Epithelial cell of proximal tubule (primary cell): ENCODE measurements at places on chromosomes 7 and 10.
A peak's percentile ranks its signal among the peaks of the same experiment; 100 is the strongest.

DNA sequence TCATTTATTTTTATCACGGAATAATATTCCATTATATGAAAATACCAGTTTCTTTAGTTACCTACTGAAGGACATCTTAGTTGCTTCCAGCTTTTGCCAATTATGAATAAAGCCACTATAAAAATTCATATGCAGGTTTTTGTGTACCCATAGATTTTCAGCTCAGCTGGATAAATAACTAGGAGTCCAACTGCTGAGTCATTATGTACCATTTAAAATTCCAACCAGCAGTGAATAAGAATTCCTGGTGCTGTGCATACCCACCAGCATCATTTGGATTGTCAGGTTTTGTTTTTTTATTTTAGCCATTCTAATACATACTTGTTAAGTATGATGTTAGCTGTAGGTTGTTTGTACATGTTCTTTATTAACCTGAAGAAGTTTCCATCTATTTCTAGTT lies 14.5 kb downstream of the FAM24B start:
- DNase-seq: no peak

DNA sequence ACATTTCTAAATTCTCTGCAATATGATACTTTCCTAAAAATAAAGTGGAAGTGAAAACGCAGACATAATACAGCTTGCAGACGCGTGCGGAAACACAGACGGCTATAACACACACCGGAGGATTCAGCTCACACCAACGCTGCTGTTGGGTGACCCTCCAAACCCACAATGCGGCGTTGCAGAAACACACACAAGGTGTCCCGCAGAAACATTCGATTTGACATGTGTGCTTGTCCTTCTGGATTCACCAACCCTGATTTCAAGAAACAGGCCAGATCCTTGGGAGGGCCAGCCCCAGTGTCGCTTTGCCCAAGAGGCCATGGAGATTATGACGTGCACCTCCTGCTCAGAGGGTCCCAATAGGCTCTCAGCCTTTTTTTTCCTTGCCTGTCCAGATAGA lies 136.7 kb upstream of the TCERG1L start:
- DNase-seq: no peak

DNA sequence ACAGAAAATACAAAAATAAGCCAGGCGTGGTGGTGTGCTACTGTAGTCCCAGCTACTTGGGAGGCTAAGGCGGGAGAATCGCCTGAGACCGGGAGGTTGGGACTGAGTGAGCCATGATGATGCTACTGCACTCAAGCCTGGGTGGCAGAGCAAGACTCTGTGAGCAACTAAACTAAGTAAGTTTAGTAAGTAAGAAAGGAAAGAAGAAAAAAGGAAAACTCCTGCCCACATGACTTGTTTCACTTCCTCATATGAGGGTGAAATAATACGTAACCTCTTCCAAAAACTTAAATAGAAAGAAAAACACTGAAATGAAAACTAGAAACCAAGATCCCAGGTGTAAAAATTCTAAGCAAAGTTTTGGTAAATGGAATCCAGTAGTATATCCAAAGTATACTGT lies 79.6 kb downstream of the LARP4B start:
- DNase-seq: no peak

GRCh38 chr7:32206987-32207386 lies 136.8 kb upstream of the PDE1C start:
- DNase-seq: no peak

DNA sequence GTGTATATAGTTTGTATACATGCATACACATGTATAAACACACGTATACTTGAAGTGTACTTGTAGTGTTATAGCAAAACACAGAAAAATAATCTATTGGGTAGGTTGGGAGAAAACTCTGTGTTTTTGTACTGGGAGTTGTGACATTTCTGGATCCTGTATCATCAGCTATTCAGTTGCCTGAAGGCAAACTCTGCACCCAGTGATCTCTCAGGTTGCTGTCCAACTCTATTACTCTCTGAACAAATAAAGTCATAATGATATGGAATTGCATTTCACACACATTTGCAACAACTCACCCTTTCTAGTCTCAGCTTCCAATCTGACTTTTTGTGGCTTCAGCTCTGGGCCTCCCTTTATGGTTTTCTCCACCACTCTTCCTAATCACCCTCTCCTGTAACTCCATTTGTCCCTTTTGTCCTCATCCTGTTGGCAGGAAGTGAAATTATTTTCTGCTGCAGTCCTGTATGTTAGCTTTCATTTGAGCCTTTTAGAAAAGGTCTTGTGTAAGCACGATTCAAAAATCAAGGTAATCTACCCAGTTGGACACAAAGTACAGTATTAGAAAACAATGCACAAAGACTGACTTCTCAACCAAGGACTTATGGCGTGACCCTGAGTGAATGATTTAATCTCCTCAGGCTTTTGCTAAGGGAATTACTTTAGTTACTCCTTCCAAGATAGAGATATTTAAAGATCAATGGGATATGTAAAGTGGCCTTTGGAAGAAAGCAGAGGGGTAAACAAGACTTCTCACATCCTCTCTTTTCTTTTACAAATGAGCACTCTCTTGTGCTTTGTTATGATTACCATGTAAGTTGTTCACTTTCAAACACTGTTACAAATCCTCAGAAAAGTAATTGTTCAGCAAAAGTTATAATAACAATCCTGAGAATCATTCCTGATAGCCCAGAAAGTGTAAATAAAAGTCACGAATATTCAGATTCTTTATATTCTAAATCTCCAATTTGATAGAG lies 249.1 kb downstream of the KCND2 start:
- no peak for DNase-seq

- DNase-seq: peak; percentile 29
These were observed 30.2 kb upstream of the ABI1 start for GRCh38 chr10:26890956-26891355.

GRCh38 chr7:102089175-102090098 lies 197.2 kb upstream of the SH2B2 start:
- no peak for DNase-seq
